Placental epithelial cell (primary cell): ENCODE measurements at places on chromosomes 6 and 20. TPM values are rescaled to one million over a fixed set of nuclear protein-coding genes. Genes with fewer than 3 reads are reported as not detected.

Gene ADTRP
- total RNA-seq = 2.0 and 3.3 TPM in 2 replicates

Gene PKHD1
- total RNA-seq = 0.11 and 0.79 TPM in 2 replicates

Gene PDE7B
- under 0.01 and 0.22 TPM in 2 replicates for total RNA-seq

Gene SMLR1
- not detected in 2 replicates for total RNA-seq

Gene TXLNB
- not detected in 2 replicates for total RNA-seq

Gene PRRT1
- total RNA-seq = 0.11 and 0.79 TPM in 2 replicates

Gene FAM217B
- 7.9 and 11.9 TPM in 2 replicates for total RNA-seq

Gene HRH3
- total RNA-seq = not detected in 2 replicates

Gene TPBG
- total RNA-seq = 34.2 and 55.4 TPM in 2 replicates

Gene GATA5
- total RNA-seq = not detected in 2 replicates

Gene SHLD1
- total RNA-seq = 0.54 and 1.6 TPM in 2 replicates

Gene ISM1
- 0.11 TPM in 1 of 2 replicates, not detected in the other for total RNA-seq

Gene DACT2
- total RNA-seq = 0.65 and 0.79 TPM in 2 replicates

Gene C4A
- total RNA-seq = 2.2 and 6.3 TPM in 2 replicates

Gene HLA-DQB2
- not detected in 2 replicates for total RNA-seq

Gene SAMD3
- total RNA-seq = under 0.01 TPM in 1 of 2 replicates, not detected in the other

Gene CRISP2
- not detected in 2 replicates for total RNA-seq

Gene SLC16A10
- total RNA-seq = 0.22 TPM in 1 of 2 replicates, not detected in the other

Gene TMEM244
- total RNA-seq = not detected in 2 replicates

Gene TBXT
- not detected in 2 replicates for total RNA-seq

Gene POM121L2
- total RNA-seq = not detected in 2 replicates

Gene PRELID3B
- 36.9 and 50.6 TPM in 2 replicates for total RNA-seq

Gene TSBP1
- not detected in 2 replicates for total RNA-seq

Gene RIPOR3
- total RNA-seq = 0.22 and 0.39 TPM in 2 replicates

Gene OR2H2
- not detected in 2 replicates for total RNA-seq

Gene ZSWIM1
- total RNA-seq = 10.2 and 17.5 TPM in 2 replicates

Gene ENPP5
- total RNA-seq = 1.2 and 2.5 TPM in 2 replicates

Gene HSD17B8
- total RNA-seq = 5.9 and 8.0 TPM in 2 replicates
